ENCODE measurements at places on chromosomes 13 and 19.

GRCh38 chr19:35257113-35257461, 8.3 kb downstream of the LSR start:
- DNase-seq = no peak

GRCh38 chr19:48735031-48735615, 5.3 kb downstream of the RASIP1 start:
- DNase-seq = no peak

DNA sequence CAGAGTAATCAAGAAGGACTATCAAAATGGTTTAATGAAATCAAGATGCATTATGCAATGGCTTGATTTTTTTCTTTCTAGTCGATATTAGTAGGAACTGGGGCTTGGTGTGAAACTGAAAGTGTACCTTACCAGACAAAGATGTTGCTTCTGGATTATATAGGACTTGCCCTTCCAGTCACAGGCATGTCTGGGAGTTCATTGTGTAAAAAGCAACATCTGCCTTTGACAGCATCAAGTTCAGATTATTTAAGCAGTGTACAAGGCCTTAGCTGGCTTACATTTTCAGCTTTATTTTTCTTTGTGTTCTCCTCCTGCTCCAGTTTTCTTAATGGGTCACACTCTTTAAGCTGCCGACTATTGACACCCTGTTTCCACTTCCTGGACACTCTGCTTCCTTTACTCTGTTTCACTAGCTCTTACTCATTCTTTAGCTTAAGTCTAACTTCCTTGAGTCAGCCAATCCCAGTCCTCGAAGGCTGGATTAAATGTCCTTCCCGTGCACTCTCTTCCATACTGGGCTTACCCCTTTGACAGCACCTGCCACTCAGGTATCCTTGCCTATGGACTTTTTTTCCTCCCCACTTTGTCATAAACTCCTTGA, 29.4 kb upstream of the OLFM4 start:
- no peak for DNase-seq

DNA sequence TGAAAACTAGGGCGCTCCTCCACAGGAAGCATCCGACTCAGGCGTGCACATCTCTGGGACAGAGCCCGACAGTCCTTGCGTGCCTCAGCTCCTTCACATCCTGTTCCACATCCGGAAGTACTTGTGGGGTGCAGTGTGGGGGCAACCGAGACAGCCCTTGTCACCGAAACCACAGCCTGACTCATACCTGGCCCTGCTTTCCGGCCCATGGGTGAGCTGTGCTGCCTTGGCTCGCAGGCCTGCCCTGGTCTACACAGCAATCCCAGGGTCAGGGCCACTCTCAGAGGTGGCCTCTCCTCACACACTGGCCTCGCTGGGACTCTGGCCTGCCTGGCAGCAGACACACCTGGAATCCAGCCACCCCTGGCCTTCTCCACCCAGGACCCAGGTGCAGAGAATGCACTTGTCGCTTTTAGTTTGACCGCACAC, 100.4 kb downstream of the STK24 start:
- DNase-seq = no peak

GRCh38 chr13:97285221-97285955, 63.3 kb downstream of the MBNL2 start:
- DNase-seq = no peak

DNA sequence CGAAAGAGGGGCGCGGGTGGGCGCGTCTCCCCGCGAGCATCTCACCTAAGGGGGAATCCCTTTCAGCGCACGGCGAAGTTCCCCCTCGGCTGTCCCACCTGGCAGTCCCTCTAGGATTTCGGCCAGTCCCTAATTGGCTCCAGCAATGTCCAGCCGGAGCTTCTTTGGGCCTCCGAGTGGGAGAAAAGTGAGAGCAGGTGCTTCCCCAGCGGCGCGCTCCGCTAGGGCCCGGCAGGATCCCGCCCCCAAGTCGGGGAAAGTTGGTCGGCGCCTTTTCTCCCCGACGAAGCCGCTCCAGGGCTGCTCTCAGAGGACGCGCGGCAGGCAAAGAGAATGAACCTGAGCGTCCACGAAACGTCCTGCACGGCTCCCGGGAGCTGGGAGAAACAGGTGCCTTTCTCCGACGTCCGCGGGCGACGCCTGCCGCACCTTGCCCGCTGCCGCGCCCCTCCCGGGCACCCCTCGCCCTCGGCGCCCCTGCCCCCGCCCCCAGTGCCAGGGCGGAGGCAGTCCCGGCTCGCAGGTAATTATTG, 366 bp upstream of the KL start:
- DNase-seq = no peak

DNA sequence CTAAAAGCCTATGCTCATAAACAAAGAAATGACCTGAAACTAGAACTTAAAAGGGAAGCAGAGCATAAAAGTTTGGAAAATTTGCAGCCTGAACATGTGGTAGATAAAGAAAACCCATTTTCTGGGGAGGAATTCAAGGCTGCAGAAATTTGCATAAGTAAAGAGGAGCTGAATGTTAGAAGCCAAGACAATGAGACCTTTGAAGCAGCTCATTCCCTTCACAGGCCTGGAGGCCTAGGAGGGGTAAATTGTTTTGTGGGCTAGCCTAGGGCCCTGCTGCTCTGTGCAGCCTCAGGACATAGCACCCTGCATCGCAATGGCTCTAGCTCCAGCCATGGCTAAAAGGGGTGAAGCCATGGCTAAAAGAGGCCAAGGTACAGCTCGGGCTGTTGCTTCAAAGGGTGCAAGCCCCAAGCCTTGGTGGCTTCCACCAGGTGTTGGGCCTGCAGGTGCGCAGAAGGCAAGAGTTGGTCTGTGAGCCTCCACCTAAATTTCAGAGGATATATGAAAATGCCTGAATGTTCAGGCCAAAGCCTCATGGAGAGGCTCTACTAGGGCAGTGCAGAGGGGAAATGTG, 38.3 kb downstream of the ZIC2 start:
- DNase-seq = no peak

GRCh38 chr19:3984584-3984907, 717 bp downstream of the EEF2 start:
- DNase-seq = no peak

All from DMS 273 treated with DMSO at 0.1 percent for 48 hours (cell line).